ENCODE measurements at places on chromosomes 1 and 21.

DNA sequence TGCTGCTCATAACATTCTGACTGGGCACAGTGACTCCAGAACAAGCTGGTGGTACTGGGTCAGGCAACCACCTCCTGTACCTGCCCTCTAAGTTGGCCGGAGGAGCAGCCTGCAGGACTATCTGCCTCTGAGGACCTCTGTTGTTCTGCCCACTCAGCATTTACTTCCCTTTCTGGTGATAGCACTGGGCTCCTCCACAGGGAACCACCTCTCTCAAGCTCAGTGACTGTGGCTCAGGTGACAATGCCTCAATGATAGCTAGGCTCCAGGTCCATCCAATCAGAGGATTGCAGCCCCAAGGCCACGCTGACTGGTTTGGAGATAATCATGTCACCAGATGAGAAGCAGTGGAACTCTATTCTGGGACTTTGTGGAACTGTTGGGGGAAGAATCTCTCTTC is 15.8 kb downstream of the SLC41A1 start:
- no peak for DNase-seq

DNA sequence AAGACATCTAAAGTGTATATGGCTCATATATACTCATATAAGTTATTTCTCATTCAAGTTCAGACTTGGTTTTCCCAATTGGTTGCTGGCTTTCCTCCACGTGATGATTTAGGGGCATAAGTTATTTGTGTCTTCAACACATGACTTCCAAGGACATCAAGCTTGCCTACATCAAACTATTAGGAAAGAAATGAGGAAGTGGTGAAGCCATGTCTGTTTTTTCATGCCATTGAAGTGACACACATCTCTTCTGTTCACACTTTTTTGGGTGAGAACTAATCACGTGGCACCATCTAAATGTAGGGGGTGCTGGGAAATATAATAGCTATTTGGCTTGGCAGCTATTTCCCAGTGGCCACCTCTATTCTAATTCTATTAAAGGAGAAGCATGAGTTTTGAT is 282.1 kb downstream of the OMA1 start:
- no peak for DNase-seq

DNA sequence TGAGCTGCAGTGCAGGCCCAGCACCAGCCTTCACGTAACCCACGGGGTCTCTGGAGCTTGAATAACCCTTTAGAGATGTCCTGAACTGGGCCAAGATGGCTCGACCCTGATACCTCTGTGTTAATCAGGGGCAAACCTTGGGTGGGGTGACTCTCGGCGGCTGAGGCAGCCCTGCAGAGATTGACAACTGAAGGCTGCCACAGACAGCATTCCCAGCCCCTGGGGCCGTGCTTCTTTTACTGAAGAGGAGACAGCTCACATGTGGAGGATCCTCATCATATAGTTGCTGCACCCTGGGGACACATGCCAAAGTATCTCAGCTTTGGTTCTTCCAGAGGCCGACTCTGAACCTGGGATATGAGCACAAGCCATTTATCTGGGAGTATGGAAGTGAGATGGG is 57.3 kb upstream of the PTGFRN start:
- DNase-seq = no peak

DNA sequence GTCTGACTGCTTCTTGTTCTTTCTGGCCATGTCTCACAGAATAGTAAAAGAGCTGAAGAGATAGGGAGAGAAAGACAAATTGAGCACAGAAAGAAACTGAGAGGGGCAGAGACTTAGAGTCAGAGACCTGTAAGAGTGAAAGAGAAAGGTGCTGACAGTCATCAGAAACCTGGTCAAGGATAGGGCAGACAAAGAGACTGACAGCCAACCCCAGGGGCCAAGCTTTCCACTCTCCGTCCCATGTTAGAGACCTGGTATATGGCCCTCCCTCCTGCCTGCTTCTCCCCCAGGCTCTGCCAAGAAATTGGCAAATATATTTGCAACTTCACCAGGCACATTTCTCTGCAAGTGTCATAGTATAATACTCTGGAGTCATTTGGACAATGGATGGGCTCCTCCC is 64.6 kb downstream of the RHBG start:
- DNase-seq = no peak

- DNase-seq = no peak
These were observed 36.7 kb upstream of the MTF2 start for GRCh38 chr1:93042187-93043056.

GRCh38 chr21:34570313-34570712 is 44.6 kb downstream of the RCAN1 start:
- DNase-seq = no peak

GRCh38 chr1:31189696-31190674 is 49.7 kb downstream of the NKAIN1 start:
- no peak for DNase-seq

- no peak for DNase-seq
These were observed 24.0 kb upstream of the ADAM30 start for GRCh38 chr1:119920104-119920968.

DNA sequence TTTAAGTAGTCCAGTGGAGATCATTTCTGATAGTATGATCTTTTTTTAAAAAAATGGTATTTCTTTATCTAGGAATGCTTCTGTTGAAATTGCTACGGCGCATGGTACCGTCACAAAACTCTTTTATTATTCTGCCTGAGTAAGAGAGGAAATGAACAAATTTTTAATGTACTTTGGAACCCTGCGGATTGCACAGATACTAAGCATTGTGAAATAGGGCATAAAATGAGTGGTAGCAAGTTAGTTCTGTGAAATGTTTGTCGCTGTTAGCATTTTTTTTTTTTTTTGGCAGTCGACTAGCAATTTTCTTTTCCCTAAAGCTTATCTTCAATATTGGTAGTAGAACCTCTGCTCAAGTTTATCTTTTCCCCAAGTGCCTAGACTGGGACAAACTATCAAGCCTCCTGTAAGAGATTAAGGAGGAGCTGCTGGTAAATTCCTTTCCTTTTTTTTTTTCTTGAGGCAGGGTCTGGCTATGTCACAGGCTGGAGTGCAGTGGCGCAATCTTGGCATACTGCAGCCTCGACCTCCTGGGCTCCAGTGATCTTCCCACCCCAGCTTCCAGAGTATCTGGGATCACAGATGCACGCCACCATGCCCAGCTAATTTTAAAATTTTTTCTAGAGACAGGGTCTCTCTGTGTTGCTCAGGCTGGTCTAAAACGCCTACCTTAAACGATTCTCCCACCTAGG is 2.2 kb downstream of the ITSN1 start:
- no peak for DNase-seq

DNA sequence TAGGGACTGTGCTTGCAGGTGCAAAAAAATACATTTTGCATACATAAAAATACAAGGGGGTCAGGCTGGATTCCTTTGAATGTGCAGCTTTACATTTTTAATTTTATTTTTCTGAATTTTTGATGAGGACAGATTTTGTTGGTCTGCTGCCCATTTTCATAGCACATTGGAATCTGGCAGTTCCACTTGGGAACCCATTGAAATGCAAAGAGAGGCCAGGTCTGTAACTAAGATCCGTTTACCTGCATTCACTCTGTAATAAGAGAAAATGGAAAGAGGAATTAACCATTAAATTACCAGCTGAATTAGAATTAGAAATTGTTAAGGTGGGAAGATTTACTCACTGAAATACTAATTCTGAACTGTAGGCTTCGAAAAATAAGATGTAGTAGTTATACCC is 221.6 kb downstream of the DAB1 start:
- no peak for DNase-seq

GRCh38 chr21:46117586-46118315 is 19.8 kb downstream of the COL6A2 start:
- DNase-seq = no peak

DNA sequence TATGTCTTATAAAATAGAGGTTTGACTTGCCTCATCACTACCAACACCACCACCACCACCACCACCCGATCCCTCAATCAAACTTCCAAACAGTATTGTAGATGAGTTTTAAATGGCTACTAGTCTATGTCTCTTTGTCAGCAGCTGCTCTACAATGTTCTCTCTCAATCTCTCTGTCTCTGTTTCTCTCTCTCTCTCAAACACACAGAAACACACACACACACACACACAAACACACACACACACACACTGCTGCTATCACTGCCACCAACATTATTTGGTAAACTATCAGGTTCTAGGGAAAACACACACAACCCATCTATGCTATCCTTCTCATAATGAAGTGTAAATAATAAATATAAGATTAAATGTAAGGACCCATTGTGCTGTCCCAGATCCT is 2.4 kb downstream of the TNFSF4 start:
- DNase-seq = no peak

- DNase-seq = no peak
These were observed 16.9 kb upstream of the POGK start for GRCh38 chr1:166822385-166822784.

- no peak for DNase-seq
These were observed 28.9 kb downstream of the ZSCAN20 start for GRCh38 chr1:33501309-33501708.

DNA sequence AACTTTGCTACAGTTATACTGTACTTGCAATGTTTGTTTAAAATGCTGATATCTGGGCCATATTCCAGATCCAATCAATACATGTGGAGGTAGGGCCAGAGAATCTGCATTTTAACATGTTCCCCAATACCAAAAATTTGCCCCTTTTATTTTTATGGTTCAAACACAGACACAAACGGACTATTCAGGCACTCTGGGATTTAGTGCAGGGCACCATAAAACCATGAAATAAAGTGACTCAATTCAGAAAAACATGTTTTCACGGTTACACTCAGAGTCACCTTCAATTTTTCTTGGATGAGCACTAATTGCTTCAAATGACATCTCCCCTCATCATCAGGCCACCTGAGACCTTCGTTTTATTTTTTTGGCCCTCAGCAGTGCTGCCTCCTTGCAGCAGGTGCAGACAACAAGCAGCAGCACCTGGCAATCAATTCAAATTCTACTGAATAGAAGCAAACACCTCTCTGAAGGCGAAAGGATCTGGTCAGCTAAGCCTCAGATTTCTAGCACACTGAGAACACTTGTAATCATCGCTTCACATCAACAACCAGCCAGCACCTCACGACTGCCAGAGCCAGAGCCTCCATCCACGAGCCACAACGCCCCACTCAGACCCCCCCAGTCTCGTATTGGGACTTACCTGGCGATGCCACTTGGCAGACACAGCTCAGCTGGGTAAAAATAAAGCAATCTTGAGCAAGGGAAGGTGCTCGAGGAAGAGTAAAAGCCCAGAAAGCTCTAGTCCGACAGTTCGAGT is 1.1 kb downstream of the ERO1B start:
- peak; percentile 6 for DNase-seq

- DNase-seq = peak; percentile 4
These were observed 259.6 kb upstream of the PLD5 start for GRCh38 chr1:242784084-242784483.

GRCh38 chr21:46021398-46021797 is 39.8 kb downstream of the COL6A1 start:
- DNase-seq = no peak

- DNase-seq = no peak
These were observed 207.5 kb downstream of the MATN1 start for GRCh38 chr1:30515755-30516484.

GRCh38 chr1:192171123-192171522 is 12.9 kb downstream of the RGS18 start:
- no peak for DNase-seq

DNA sequence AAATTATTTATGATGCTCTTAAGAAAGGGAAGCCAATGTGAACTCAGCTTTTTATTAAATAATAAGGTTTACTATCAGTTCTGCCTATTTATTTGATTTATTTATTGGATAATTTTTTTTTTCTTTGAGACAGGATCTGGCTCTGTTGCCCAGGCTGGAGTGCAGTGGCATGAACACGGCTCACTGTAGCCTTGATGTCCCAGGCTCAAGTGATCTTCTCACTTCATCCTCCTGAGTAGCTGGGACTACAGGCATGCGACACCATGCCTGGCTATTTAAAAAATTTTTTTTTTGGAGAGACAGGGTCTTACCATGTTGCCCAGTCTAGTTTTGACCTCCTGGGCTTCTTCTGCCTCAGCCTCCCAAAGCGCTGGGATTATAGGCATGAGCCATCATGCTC is 21.0 kb upstream of the DNAJC28 start:
- no peak for DNase-seq

GRCh38 chr1:30478283-30478682 is 245.1 kb downstream of the MATN1 start:
- DNase-seq = no peak

- no peak for DNase-seq
These were observed 245.5 kb downstream of the RPS6KC1 start for GRCh38 chr1:213296558-213296957.

GRCh38 chr1:178358456-178358855 is 138.3 kb downstream of the CLEC20A start:
- no peak for DNase-seq

- DNase-seq = peak; percentile 68
These were observed 504 bp downstream of the SCCPDH start for GRCh38 chr1:246724731-246725095.

DNA sequence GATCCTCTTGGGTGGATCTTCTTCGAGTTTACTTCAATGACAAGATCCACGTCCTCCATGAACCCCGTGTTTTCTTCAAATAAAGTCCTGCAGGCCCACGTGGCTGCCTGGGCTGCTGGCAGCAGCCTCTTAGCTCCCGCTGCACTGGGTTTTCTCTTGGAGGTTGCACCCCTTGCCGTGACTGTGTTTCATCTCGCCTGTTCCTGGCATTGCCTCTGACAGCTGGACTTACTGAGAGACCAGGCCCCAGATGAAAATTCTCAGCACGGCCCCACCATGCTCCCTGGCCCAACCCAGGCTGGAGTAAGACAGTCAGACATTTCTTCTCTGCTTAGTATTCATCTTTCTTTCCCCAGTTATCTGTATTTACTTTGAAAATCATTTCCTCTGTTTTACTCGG is 274.8 kb upstream of the RUNX1 start:
- no peak for DNase-seq

- DNase-seq = no peak
These were observed 12.5 kb downstream of the TRMT1L start for GRCh38 chr1:185144233-185144632.

- DNase-seq = no peak
These were observed 9.8 kb downstream of the TNFRSF18 start for GRCh38 chr1:1196431-1197187.

DNA sequence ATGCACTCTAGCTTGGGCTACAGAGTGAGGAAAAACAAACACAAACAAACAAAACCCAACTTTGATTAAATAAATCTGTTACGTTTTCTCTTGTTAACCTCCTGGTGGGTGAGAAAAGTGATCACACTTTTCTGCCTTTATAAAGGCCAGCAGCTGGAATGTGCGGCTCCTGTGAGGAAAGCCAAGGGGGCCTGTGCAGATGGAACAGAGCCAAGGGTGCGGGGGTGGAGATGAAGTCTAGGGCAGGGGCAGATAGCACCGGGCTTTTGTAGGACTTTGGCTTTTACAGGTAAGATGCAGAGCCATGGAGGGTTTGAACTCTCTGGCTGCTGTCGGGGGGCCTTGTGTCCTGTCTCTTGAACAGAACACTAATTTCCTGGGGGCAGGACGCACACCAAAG is 40.7 kb upstream of the GPR37L1 start:
- DNase-seq = no peak

- DNase-seq = no peak
These were observed 5.9 kb downstream of the IARS2 start for GRCh38 chr1:220099826-220100225.

Data from hindlimb muscle (tissue), 1 donor.